NB4 (cell line): ENCODE measurements at places on chromosomes 16 and 17.

DNA sequence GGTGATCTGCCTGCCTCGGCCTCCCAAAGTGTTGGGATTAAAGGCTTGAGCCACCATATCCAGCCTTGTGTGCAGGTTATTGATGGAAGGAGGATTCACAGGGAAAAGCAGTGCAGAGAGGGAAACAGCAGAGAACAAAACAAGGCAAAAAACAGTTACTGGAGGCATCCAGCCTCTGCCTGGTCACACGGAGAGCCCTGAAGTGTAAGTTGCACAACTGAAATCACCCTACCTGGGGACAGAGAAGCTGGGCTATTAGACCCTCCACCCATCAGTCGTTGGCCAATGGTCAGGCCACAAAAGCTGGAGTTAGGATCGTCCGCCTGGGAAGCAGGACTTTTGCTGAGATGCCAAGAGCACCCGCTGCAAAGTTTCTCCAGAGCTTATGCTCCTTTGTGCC, 57.9 kb upstream of the BCO1 start:
- DNase-seq: no peak

GRCh38 chr16:29840240-29840639, 20.0 kb downstream of the MVP start:
- no peak for DNase-seq

DNA sequence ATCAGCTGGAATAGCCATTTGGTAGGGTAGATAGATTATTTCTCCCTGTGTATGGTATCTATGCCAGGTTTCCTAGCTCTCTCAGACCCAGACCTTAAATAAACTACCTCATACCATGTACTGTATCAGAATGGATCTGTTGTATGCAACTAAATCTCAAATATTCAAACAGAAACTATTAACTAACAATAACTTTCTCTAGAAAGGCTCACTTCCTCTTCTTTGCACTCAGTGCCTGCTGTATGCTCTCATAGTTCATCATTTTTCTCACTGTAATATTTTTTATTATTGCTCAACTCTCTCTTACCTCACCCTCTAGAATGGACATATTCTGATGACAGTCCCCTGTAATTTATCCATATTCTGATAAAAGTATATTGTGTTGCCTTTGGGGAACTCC, 182.4 kb downstream of the TOX3 start:
- no peak for DNase-seq

GRCh38 chr17:37781451-37781850, 36.6 kb upstream of the HNF1B start:
- DNase-seq: no peak

DNA sequence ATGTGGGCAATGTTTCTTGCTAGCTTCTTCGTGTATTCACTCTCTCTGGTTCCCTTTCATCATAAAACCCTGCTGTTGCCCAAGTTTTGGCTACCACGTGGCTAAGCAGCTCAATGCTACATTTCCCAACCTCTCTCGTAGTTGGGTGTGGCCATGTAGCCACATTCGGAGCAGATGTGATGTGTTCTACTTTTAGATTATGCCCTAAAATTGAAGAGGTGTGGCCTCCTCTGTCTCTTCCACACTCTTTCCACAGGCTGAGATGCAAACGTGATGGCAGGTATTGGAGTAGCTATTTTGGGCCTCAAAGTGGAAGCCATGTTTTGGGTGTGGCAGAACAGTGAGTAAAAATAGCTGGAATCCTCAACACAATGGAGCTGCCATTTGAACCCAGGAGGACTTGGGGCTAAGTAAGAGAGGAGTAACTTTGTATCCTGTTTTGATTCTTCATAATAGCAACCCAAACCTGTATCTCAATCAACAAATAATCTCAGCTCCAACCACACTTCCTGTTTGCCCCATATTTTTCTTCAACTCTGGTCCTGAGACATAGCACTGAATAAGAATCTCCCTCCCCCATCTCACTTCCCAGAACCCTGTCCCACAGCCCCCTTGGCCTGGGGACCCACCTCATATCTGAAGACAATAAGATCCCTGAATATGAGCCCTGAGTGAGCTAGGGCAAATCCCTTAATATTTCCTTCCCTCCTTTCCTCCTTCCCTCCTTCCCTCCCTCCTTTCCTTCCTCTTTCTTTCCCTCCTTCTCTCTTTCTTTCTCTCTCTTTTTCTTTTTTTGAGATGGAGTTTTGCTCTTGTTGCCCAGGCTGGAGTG, 4.0 kb downstream of the NUPR1 start:
- DNase-seq: peak; percentile 93

- no peak for DNase-seq
These were observed 95.9 kb downstream of the METRNL start for GRCh38 chr17:83175119-83175821.

DNA sequence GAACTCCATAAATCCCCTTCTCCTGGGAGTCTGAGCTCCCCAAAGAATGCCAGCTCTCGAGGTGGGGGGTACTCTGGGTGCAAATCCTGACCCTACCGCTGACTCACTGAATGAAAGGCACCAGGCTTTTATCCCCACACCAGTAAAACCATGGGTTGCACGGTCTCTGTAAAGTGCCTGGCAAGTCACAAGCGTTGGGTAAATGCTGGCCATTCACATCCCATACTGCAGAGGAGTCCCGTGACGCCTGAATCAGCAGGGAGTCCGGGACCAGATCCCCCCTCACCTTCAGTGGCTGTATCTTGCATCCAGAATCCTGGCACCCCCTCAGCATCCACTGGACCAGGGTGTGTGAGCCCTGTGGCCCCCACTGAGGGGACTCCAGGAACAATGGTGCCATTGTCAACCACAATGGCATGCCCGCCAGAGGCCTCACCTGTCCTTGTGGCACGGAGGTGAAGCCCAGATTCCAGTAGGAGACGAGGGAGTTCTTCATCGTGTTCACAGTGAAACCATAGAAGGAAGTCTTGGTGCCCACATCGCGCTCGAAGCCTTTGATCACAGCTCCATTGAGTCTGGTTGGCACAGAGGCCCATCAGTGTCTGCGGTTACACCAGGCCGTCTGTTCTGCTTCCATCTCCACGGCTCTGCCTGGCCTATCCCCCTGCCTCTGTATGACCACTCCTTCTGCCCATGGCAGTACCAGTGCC, 13.3 kb downstream of the ST6GALNAC2 start:
- no peak for DNase-seq

DNA sequence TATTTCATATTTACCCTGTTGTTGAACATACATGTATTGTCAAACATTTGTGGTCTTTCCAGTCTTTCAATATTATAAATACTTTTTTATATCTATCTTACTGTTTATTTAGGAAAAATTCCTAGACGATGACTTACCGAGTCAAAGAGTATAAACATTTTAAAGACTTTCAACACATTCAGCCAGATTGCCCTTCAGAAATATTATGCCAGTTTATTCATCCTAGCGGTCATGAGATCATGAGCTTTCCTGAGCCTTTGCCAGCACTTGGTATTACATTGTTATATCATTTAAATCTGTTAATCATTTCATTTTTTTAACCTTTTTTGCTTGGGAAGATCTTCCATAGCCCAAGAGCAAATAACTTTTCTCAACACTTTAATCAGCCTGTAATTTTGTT, 197.4 kb downstream of the SPECC1 start:
- no peak for DNase-seq

GRCh38 chr17:7852919-7853690, 1.8 kb upstream of the TMEM88 start:
- DNase-seq: no peak
